Urinary bladder (tissue), 4 donors: ENCODE measurements at places on chromosomes 1 and 21. TPM values are rescaled to one million over a fixed set of nuclear protein-coding genes. Genes with fewer than 3 reads are reported as not detected.

OR14K1 gene
- not detected for total RNA-seq

ABL2 gene
- total RNA-seq: 17.4 TPM

CCDC185 gene
- total RNA-seq: not detected

MANEAL gene
- 3.3 TPM for total RNA-seq

DNA sequence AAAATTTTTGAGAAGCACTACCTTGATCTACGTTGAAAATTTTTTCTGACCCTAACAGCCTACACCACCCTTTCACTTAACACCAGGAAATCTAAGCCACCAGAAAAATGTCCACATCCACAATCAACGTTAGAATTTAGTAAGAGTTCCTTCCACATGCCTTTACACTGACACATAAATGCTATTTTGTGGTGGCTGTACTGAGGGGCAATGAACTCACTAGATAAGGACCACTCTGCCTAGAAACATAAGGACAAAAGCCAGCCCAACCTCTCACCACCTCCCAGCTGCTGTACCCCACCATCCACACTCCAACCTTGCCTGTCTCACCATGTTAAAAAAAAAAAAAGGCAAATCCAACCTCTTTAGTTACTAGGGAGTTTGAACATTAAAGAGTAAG is 29.8 kb downstream of the PARP1 start:
- DNase-seq: no peak

DNA sequence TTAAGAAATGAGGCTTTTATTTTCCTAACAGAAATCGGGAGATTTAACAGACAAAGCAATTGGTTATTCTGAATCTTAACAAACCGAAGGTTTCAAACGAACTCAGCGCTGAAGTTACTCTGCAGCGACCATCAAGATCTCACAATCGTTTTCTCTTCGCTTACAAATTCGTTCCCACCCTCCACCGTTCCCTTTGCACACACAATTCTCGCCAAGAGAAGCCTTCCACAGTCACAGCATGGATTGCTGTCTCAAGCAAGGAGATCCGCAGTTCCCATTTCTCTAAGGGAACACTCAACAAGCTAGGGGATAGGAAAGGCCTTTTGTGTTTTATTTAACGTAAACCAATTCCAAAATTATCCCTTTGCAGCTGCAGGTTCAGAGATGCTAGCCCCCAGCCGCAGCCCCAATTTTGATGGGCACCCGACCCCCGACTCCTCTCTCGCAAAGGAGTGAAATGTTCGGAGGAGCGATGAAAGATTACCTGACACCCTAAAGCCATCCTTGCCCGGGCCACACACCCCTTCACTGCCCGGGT is 755 bp downstream of the FBXO42 start:
- no peak for DNase-seq

- DNase-seq: no peak
Observed at GRCh38 chr1:52153010-52153409, 11.1 kb downstream of the ZFYVE9 start.

- no peak for DNase-seq
Observed at GRCh38 chr1:221510793-221511503, 230.9 kb downstream of the DUSP10 start.

DNA sequence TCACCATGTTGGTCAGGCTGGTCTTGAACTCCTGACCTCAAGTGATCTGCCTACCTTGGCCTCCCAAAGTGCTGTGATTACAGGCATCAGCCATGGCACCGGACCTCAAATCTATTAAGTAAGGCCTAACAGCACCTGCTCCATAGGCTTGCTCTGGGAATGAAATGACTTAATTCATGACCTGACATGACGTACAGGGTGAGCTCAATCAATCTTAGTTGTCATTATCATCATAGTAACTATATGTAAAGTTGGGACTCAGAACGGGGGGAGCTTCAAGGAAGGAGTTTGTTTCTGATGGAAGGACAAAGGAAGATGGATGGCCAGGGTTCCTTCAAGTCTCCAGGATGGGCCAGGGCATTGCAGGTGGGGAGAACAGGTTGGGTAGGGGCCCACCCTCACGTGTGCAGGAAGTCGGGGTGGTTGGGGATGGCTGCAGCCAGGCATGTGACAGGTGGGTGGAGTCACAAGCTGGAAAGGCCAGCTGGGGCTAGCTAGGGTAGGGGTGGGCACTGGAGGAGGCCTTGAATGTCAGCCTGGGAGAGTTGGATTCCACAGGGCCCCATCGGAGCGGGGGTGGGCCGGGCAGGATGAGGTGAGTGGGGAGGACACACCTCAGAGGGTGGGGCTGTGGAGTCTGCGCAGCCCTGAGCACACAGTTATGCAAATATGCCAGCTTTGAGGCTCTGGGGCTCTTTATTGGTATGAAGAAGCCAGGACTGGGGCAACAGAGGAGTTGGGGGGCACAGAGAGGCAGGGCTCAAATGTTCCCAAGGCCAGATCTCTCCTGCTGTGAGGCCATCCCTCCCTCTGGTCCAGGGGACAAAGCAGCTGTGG is 9.6 kb downstream of the TRIM62 start:
- DNase-seq: no peak

- no peak for DNase-seq
Observed at GRCh38 chr1:223765719-223766340, 53.5 kb downstream of the CAPN2 start.

DNA sequence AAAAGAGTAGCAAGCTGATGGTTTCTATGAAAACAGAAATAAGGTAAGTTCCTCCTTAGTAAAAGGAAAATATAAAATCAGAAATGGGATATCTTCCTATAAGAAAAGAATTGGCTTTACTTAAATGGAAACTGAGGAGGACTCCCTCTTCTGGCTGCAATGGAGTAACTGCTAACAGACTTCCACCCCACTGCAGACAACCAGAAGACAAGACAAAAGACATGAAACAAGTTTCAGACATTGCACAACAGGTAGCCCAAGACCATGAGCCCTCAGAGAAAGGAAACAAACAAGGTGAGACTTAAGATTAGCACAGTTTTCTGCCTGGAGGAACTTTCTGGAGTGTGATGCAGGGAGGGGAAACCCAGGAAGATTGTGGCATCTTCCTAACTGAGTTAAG is 17.0 kb upstream of the OLFML2B start:
- no peak for DNase-seq

DNA sequence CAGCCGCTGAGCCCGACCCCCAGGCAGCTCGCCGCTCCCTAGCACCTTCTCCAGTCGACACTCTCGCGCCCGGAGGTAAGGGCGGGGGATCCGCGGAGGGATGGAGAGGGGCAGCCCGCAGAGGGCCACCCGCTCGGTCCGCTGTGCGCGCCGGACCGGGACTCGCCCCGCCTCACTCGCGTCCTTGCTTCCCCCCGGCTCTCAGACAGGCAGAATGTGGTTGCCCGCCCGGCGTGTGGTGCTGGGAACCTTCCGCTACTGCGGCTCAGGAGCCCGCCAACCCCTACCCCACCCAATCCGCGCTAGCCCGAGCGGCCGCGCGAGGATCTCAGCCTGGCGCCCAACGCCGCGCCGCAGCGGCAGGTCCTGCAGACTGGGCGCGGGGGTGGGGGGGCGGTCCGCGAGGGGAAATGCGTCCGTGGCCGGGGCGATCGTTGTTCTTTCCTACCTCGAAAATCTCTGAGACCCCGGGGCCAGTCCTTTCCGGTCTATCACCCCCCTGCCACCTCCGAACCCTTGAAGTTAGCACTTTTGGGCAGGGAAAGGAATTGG is 404 bp downstream of the LRRC8C start:
- DNase-seq: no peak

DNA sequence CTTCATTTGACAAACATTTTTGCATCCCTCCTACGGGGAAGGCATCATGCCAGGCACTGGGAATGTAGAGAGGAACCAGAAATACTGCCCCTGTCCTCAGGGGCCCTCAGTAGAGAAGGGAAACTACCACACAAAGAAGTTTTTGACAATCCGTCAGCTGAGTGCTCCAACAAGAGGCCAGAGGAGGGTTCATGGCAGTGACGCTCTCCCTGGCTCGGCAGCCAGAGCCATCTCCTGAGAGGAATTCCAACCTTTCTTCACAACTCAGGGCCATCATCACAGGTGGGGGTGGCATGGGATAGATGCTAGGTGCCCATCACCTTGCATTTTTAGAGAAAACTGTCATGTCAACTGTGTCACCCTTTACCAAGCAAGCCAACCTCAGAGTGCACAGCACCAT is 154.1 kb downstream of the HIVEP3 start:
- no peak for DNase-seq

DNA sequence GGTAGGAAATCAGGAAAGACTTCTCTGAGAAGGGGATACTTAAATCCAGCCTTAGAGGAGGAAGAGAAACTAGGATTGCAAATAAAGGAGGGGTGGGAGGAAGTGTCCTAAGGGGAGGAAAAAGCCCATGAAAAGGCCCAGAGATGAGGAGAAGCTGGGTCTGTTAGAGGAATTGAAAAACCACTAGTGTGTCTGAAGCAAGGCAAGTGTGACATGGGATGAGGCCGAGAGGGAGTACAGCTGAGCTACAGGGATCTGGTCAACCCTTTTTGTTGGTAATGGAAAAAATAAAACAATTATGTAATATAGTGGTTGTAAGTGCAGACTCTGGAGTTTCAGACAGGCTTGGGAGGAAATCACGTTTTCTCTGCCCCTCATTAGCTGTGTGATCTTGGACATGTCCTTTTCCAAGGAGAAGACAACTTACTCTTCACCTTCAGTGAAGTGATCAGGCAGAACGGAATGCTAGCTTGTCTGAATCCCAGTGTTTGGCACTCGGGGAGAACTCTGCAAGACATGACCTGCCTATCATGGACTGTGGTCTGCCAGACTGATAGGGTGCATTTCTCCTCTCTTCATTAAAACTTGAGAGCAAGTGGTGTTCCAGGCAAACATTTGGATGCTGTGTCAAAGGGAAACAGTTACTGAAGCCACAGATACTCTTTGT is 7.4 kb upstream of the S100A10 start:
- no peak for DNase-seq

DNA sequence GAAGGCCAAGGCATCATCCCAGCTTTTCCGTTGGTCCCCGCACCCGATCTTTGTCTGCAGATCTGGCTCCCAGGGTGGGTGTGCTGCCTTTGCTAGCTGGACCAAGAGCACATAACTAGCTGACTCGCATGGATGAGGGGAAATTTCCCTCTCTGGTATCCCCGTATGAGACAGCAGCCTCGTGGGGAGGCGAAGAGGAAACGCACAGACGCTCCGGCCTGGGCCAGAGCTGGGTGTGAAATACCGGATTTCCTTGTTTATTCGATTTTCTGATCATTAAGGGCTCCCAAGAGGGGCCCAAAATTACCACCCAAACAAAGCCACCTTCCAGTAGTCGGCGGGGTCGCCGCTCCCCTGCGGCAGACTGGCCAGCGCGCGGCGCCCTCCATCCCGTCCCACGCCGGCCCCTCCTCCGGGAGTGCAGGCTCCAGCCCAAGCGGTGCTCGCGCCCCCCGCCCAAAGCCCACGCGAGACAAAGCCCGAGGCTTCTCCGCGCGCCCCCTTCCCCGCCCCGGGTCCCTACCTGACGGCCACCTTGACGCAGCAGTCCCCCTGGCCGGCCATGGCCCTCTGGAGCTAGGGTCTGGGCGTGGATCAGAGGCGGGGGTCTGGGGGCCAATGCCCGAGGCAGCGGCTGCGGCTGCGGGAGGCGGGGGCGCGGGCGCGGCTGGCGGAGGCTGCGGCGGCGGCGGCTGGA is 546 bp downstream of the KIF21B start:
- no peak for DNase-seq

DNA sequence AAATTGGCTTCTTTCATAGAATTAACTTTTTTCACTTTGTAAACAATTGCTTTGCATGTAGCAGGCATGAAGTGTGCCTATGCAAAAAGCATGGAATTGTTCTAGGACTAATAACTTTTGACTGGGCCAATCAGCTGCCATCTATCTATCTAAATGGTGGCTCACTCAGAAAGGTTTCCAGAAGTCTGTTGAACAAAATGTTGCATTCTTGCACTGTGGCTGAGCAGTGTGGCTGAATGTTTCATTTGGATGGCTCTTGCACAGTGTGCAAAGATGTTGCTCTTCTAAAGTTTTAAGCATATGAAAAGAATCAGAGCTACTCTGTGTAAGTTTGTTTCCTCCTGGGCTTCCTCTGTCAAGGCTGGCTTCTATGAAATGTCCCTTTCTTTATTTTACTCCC is 213.5 kb downstream of the KCTD3 start:
- no peak for DNase-seq

DNA sequence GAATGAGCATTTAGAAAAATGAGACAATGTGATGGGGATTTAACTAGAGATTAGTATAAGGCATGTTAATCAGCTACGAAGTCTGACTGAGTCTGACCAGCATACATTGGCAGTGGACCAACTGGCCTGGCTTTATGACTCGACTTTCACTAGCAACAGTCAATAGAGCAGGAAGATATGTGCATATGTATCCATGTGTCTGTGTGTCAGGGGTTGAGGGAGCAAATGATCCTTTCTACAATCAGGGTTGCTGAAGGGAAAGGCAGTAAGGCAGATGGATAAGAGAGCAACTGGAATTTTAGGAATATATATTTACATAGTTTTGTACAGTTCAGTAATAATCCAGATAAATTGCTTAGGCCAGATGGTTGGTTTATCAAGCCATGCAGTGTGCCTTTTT is 645.6 kb downstream of the PLA2G4A start:
- no peak for DNase-seq

DNA sequence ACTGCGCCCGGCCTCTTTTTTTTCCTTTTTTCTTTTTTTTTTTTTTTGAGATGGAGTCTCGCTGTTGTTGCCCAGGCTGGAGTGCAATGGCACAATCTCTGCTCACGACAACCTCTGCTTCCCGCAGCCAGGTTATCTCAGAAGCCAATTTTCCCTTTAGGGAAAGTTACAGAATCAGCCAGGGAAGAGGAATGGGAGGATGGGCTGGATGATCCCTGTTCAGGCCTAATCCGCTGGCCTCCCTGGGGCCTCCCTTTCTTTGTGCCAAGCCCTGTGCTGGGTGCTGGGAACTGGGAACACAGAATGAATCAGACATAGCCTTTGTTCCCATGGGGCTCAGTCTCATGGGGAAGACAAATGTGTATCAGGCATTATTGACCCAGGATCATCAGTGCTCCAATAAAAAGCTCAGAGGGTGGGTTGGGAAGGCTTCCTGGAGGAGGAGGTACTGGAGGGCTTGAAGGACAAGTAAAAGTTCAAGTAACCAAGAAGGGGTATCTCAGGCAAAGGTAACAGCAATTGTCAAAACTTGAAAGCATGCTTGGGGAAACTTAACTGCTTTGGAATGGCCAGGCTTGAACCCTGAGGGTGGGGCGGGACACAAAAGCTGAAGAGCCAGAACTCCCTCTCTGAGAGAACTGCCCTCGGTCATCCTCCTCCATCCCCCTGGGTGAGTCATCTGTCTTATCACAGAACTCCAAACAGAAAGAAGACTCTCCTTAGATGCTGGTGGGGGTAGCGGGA is 14.3 kb downstream of the ECHDC2 start:
- DNase-seq: no peak
